Activated CD4-positive, alpha-beta T cell treated with anti-CD3 and anti-CD28 coated beads, Interleukin-10, Interleukin-2, amounts not matched to agents 100 ng/mL and 50 ng/mL, durations not matched to agents 16 hours and 8 hours (primary cell): ENCODE measurements at places on chromosomes 2 and 18.

DNA sequence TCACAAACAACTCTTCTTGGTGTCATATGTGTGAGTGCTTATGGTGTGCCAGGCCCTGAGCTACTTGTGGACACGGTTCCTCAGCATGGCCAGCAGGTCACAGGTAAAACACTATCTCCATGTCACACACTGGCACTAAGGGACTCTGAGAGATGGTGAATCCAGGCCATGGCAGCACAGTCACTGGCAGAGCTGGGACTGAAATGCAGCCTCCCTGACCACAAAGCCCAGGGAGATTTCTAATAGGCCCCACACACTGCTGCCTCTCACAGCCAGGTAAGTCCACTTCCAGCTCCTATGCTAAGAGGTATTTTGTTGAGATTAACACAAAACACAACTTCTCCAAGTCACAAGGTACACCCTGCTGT is 92.0 kb downstream of the ACTR2 start:
- no peak for DNase-seq

DNA sequence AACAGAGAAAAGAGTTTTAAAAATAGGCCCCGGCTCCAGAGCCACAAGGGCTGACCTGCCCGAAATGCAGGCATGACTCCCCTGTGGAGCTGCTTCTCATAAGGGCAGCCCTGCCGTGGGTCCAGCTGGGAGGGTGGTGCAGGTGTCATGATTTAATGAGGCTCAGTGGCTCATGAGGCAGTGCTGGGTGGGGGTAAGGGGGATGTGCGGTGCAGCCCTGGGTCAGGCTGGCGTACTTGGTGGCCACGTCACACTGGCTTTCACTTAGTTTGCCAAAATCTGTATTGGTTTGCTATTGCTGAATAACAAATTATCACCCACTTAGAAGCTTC is 33.6 kb downstream of the HJURP start:
- DNase-seq: no peak

DNA sequence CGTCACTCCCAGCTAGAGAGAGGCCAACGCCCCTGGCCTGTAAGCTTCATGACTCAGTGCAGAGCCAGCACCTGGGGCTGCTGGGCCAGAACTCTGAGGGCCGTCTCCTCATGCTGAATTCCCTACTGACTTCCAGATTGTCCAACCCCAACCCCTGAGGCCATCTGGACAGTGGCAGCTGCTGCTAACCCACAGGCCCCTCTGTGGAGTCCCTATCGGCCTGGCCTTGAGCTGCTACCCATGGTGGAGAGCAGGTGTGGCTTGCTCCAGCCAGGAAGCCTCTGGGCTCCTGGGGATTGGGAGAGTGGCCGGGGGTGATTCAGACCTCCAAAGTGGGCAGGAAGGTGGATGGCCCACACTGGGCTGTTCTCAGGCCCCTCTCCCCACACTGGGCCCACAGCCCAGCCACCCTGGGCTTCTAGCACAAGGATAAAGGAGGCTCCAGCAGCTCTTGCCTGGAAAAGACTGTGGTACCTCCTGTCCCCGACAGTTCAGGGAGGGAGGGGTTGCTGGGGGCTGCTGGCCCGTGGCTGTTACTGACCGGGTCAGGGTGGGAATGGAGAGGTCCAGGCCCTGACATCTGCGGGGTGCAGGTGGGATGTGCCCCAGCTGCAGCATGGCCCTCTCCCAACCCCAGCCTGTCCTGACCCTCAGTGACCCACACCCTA is 8.2 kb downstream of the TEKT4 start:
- no peak for DNase-seq

DNA sequence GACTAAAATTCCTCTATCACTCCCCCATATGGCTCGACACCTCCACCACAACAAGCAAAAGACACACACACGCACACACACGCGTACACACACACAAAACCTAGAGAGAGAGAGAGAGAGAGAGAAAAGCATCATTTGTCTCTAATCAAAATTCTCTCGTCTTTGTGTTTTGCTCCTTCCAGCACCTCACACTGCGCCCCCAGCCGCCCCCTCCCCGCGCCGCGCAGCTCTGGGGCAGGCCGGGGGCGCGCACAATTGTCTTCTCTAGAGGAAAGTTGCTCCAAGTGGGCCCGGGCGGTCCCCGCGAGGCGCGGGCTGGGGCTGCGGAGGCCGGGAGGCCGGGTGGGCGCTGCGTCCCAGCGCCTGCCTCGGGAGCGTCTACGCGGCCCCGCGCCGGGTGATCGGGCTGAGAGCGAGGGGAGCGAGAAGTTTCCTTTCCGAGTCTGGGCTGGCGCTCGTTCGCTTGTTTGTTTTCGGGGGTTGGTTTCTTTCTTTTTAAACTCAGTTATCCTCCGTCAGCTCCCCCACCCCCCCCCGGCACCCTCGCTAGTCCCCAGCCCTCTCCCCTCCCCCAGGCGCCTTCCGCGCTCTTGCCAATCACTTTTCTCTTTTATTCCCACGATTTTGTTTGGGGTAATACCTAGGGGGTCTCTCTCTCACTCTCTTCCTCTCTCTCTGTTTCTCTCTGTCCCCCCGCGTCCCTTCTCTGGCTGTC is 4.1 kb downstream of the ZEB2 start:
- peak; percentile 55 for DNase-seq

DNA sequence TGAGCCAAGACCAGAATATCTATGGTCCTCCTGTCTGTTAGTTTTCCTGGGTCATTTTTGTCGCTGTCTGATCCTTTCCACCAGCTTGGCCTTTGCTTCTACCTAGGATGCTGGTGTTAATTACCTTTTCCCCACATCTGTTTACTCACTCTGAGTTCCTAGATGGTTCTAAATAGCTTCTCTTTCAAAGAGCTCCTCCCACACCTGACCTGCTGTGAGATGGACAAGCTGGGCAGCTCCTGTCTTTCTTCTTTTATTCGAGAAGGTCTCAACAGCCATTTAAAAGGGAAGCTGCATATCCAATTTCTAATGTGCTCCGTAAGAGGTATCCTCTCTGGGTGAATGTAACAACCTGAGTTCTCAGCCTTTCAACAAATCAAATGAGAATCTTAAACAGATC is 156.2 kb downstream of the HRH4 start:
- no peak for DNase-seq

DNA sequence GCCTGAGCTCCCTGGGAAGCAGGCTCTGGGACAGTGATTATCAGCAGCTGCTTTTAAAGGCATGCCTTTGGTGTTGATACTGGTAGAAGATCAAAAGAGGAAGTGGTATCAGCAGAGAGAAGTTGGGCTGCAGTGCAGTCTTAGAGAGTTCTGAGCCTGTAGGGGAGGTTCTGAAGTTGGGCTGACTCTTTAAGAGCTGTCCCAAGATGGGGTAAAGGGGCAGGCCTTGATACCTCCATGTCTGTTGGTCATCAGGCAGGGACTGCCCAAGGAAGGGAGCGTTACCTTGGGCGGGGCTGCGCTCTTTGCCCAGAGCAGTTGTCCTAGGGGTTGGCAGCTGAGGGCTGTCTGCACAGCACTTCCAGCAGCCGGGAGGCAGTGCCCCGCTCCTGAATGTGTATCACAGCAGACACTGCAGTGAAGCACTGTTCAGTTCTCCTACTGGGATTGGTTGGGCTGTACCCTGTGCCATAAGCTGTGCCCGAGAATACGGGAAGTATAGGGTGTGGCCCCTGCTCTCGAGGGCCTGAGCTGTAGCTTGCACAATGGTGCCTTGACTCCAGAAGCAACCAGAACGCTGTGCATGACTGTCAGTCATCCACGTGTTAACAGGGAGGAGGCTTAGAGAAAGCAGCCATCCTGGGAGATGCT is 177.0 kb downstream of the CTIF start:
- DNase-seq: no peak

DNA sequence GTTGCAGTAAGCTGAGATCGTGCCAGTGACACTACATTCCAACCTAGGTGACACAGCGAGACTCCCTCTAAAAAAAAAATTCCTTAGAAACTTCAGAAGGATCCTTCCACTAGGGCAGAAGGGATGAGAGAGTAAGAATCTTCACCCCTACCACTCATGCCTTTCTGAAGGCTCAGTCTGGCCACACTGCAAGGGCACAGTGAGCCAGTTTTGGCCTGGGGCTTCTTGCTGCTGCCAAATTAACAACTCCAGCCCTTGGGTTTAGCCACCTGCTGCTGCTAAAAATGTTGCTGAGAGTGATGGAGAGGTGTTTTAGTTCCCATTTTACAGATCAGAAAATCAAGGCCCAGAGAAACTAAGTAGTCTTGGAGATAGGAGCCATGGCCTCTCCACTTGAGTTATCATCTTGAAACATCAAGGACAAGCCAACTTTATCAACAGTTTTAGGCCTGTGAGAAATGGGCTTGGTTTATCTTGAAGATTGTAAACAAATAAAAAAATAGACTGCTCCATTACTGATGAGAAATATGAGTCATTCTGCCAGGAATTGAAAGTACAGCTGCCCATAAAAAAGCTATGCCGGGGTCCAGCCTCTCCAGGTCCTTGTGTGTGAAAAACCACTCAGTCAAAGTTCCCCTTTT is 31.9 kb upstream of the CASP8 start:
- DNase-seq: no peak

- no peak for DNase-seq
Observed at GRCh38 chr18:49857708-49858107, 44.4 kb upstream of the ACAA2 start.

- no peak for DNase-seq
Observed at GRCh38 chr18:42174909-42175308, 219.9 kb downstream of the PIK3C3 start.

DNA sequence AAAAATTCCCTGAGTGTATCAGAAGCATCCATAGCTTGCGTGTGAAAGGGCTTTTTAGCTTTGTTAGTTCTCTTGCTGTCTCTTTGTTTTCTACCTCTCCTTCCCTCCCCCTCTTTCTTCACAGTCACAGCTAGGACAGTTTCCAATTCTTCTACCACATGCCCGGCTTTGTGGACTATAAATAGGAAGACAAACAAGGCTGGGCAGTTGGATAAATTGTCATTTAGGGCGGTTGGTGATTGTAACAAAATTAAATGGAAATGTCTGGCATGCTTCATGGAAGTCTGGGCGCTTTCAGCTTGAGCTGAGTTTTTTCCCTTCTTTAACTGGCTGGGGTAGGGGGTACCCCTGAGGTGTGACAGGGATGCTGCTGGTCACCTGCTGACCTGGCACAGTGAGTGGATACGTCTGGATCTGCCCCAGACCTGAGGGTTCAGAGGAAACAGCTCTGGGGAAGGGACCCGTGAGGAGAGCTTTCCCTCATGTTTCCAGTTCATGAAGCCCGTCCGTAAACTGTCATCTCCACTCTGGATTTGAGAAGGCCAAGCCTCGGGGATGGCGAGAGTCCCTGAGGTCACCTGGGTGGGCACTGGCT is 29.0 kb upstream of the GIGYF2 start:
- no peak for DNase-seq

GRCh38 chr2:3126911-3127621 is 250.6 kb downstream of the EIPR1 start:
- DNase-seq: peak; percentile 7

DNA sequence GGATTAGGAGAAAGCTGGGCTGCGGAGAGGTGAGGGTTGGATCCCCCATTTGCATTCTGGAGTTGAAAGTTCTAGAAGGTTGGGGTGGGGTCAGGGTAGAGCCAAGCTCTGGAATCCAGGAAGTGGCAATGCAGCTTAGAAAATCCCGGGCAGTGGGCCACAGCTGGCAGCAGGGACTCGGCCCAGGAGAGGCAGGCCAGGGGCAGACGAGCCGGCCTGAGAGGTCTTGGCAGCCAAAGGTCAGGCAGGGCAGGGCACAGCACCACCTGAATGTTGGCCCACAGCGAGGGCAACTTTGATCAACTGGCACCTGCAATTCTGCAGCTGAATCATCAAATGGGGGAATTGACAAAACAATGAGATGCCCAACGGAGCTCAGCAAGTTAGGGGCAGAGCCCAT is 139.2 kb downstream of the INHBB start:
- no peak for DNase-seq

- DNase-seq: no peak
Observed at GRCh38 chr2:75315436-75315835, 116.1 kb upstream of the TACR1 start.

GRCh38 chr2:21770787-21771186 is 647.0 kb downstream of the TDRD15 start:
- DNase-seq: no peak

- DNase-seq: no peak
Observed at GRCh38 chr2:100577777-100578176, 15.0 kb downstream of the PDCL3 start.

DNA sequence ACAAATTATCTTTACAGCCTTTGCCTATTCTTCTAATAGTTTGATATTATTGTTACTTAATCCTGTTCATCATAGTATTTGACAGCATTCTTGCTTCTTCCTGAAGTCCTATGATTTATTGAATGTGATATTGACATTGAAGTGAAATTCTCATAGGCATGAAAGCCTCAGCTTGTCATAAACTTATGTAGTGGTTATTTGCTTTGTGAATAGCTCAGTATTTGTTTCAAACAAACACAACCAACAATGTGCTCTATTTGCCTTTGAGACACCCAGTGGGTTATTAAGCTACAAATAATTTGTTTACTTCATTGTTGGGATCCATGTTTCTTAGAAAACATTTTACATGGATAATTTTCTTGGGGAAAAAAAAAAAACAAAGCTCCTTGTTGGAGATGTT is 57.2 kb downstream of the TTC39C start:
- no peak for DNase-seq

DNA sequence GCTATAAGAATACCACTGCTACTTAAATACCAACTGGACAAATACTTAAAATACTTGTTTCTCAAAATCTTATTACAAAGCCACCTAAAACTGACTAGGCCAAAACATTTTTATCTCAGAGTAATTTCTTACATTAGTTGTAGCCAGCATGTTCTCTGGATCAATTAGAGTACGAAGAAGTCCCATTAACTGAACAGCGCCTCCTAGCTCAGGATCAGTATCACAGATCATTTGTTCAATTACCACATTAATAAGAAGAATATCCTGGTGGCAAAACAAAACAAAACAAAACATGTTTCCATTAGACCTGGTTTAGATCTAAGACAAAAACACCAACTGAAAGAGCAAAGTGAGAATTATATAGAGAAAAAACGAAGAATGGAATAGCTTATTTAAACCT is 36.0 kb downstream of the PPP4R3B start:
- no peak for DNase-seq

- DNase-seq: no peak
Observed at GRCh38 chr2:139241286-139241685, 461.1 kb upstream of the NXPH2 start.

DNA sequence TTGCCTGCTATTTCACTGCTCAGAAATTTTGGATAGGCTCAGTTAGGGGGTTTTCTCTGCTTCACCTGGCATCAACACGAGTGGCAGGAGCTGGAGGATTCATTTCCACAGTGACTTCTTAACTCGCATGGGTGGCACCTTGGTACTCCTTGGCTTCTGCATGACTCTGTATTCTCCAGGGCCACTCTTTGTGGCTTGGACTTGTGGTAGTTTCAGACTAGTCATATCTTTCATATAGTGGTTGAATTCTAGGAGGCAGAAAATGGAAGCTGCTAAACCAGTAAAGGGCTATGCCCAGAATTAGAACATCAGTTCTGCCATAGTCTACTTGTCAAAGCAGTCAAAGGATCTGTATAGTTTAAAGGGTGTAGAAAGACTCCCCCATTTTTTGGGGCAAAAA is 6.8 kb downstream of the MAIP1 start:
- DNase-seq: peak; percentile 66

- DNase-seq: no peak
Observed at GRCh38 chr2:176542476-176542875, 273.2 kb downstream of the MTX2 start.

GRCh38 chr2:54545702-54546450 is 89.7 kb downstream of the SPTBN1 start:
- DNase-seq: no peak

- DNase-seq: no peak
Observed at GRCh38 chr2:43276962-43277391, 50.6 kb upstream of the ZFP36L2 start.
